ENCODE measurements at places on chromosomes 1 and 21.

DNA sequence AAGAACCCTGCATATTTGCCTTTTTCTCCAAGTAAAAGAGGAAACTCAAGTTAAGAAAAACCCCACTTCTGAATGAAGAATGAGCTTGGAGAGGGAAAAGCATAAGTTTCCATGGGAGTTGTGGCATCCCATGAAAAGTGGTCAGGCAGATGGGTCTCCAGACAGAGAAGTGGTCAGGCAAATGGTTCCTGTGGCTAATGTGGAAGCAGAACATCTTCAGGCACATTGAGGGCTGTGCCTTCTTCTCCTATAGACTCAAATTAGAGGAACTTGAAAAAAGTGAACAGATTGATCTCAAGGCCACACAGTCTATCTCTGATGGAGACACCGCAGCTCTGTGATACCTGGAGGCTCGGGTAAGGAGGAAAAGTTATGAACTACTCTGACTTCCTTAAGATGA lies 55.7 kb upstream of the KIRREL1 start:
- no peak for ATAC-seq

- no peak for ATAC-seq
Observed at GRCh38 chr1:99768104-99768503, 1.7 kb upstream of the FRRS1 start.

- ATAC-seq = peak; percentile 39
Observed at GRCh38 chr1:27428316-27429028, 36.0 kb downstream of the GPR3 start.

DNA sequence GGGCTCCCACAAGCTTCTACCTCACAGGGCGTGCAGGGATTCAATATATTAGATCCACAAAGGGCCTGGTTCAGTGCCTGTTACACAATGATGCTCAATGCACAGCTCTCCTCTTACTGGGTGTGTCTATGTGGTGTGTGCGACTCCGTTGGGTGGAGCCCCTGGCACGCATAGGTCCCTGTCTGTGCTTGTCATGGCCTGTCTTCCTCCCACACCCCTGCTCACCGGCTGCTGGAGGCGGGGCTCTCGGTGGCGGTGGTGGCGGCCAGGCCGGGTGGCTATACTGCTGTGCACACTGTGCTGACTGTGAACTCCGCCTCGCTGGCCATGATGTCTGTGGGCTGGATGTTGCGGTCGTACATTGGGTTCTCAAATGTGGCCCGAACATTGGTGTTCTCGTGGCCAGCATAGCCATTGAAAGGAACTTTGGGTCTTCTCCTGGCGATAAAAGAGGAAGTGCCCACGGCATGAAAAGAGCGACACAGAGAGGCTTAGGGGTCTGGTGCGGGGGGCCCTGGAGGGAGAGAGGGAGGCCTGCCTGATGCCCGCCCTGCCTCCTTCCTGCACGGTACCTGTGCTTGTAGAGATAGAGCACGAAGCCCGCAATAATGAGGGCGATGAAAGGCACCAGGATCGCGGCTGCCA lies 46.9 kb downstream of the ZSCAN20 start:
- ATAC-seq = no peak

- ATAC-seq = no peak
Observed at GRCh38 chr1:228366062-228366865, 40.4 kb downstream of the TRIM11 start.

DNA sequence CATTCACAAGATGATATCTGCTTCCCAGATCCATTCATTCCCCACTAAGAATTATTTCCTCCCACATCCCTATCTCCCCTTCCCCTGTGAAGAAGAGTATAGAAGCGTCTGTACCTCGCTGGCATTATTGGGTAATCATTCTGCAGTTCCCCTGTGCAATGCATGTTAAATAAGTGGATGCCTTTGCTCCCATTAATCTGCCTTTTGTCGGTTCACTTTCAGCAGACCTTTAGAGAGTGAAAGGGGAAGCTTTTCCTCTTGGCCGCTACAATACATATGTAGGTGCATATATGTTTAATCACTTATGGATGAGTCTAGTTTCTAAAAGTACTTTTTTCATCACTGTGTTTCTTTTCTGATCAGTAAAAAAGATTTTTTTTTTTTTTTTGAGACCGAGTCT lies 7.0 kb downstream of the CLCN6 start:
- ATAC-seq = no peak

DNA sequence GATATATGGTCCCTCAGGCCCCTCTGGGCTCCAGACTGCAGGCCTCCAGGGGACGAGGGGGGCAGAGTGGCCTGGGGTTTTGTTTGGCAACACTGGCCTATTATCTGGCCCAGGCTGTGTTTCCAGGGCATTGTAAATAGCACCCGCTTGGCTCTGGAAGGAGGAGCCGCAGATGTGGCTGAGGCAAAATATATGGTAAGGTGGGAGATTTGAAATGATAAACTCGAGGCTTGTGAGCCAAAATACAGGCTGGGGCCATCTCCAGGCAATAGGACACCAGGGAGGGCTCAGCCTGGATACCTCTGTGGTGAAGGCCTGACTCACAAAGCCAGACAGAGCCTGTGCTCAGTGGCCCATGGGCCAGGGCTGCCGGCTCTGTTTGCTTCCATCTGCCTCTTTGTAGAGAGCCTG lies 14.0 kb downstream of the NAV1 start:
- no peak for ATAC-seq

- ATAC-seq = no peak
Observed at GRCh38 chr1:39301606-39302005, 97.1 kb downstream of the MACF1 start.

- ATAC-seq = no peak
Observed at GRCh38 chr21:24514081-24514733, 1093.1 kb downstream of the MRPL39 start.

DNA sequence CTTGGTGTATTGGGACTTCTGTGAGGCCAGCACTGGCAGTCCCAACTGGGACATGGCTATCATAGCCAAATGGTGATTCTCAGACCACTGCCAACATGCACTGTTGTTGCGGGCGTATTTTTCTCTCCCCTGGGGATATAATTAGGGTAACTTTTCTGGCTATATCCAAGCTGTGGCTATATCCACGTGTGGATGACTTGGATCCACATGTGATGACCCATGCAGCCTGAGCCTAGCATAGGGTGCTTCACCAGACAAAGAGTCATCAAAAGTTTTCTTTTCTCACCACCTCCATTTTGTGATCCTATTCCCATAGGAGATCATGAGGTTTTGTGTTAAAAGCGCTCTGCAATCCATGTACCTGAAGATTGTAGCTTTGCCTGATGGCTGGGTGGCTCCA lies 51.2 kb upstream of the CSF3R start:
- no peak for ATAC-seq

- ATAC-seq = no peak
Observed at GRCh38 chr1:193846876-193847604, 660.6 kb upstream of the B3GALT2 start.

DNA sequence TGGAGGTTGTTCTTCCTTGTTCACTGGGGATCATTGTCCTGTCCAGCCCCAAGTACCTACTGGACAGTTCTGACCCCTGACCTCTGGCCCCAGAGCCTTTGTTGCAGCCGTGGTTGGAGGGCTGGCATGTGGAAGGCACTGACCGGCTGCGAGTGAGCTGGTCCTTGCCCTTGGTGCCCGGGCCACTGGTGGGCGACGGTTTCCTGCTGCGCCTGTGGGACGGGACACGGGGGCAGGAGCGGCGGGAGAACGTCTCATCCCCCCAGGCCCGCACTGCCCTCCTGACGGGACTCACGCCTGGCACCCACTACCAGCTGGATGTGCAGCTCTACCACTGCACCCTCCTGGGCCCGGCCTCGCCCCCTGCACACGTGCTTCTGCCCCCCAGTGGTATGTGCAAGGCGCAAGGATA lies 11.4 kb downstream of the TIE1 start:
- ATAC-seq = no peak

GRCh38 chr1:150138044-150138443 lies 11.7 kb upstream of the PLEKHO1 start:
- ATAC-seq = no peak

GRCh38 chr1:28601696-28602095 lies 9.6 kb downstream of the RAB42 start:
- ATAC-seq = no peak

DNA sequence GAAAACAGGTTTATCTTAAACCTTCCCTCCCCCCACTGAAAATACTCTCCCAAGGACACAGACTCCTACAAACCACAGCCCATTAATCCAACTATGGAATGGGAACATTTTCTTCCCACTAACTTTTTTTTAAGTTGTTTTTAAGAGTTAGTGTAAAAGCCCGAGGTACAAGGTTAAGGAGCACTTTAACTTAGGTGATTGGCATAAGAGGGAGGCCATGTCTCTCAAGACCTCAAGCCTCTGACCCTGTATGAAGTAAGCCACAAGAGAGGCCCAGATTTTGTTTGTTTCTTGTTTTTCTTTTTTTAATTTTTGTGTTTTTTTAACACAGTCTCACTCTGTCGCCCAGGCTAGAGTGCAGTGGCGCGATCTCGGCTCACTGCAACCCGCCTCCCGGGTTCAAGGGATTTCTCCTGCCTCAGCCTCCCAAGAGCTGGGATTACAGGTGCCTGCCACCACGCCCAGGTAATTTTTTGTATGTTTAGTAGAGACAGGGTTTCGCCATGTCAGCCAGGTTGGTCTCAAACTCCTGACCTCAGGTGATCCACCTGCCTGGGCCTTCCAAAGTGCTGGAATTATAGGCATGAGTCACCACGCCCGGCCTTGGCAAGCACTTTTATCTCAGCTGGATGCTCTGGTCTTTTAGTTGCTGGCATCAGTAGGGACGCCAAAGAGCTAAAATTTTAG lies 14.4 kb downstream of the ARMH1 start:
- ATAC-seq = no peak

GRCh38 chr1:101185421-101185820 lies 51.4 kb upstream of the S1PR1 start:
- no peak for ATAC-seq

- ATAC-seq = no peak
Observed at GRCh38 chr1:212221801-212222200, 63.4 kb upstream of the PPP2R5A start.

DNA sequence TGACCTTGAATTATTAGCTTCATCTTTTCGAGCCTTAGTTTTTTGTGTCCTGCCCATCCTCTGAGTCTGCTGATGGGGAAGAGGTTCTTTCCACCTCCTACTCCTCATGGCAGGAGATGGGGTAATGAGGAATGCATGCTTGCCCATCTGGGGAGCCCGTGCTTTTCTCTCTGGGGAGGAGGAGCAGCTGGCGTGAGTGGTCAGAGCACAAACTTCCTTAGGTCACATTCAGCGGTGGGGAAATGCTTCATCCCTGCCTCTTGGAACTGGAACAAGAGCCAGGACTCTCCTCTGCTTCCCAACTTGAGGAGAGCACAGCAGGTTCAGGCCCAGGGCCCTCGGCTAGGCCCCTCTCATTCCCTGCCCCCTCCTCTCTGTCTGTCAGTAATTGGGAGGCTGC lies 155.0 kb downstream of the PCNX2 start:
- no peak for ATAC-seq

DNA sequence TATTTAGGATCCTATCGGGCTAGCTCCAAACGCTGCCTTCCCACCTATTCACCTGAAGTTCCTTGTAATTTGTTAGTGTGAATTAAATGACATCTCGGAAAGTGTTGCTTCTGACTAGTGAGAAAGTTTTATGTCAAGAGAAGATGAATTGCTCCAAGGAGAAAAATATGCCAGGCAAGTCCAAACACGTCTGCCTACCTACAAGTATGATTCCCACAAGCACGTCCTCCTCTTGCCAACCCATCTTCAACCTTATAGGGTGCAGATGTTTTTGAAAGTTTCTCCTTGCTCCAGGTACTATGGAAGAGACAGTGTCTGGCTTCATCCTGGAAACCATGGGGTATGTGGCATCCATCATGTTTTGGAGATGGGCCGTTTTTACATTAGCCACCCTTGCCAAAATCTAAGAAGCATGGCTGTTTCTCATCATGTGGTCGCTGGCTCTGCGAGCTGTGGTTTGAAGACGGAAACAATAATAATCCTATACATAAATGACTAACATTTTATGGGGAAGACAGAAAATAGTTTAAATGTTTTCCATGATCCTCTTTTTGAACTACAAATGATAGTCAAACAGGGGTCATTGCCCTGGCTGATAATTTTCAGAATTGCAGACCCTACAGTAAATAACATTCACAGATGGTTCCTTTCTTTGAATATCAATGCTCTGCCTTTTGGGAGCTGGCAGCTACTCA lies 505.8 kb downstream of the SMYD3 start:
- no peak for ATAC-seq

GRCh38 chr1:234597894-234598293 lies 12.1 kb downstream of the IRF2BP2 start:
- ATAC-seq = peak; percentile 39

DNA sequence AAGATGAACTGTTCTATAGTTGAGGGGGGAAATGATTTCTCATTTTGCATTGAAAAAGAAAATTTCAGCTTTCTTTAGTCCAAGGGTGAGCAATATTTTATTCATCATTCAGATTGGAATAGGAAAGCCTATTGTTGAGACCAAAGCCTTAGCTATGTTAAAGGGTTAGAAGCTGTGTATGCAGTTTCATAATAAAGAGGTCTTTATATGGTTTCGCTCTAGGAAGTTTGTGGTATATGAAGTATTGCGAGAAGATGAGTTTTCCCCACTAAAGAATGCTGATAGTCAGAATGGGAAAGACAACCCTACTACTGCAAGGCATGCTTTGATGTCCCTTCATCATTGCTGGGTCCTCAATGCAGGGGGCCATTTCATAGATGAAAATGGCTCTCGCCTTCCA lies 28.6 kb downstream of the UAP1 start:
- no peak for ATAC-seq

- ATAC-seq = no peak
Observed at GRCh38 chr21:40635391-40635790, 211.6 kb downstream of the DSCAM start.

- no peak for ATAC-seq
Observed at GRCh38 chr1:119068427-119068826, 72.0 kb downstream of the WARS2 start.

GRCh38 chr1:85274969-85275453 lies 1.4 kb downstream of the BCL10 start:
- no peak for ATAC-seq

GRCh38 chr21:21039624-21040170 lies 41.5 kb downstream of the NCAM2 start:
- no peak for ATAC-seq

GRCh38 chr1:220891224-220892085 lies 12.2 kb downstream of the HLX start:
- no peak for ATAC-seq

GRCh38 chr1:54294887-54295286 lies 94.9 kb downstream of the MRPL37 start:
- no peak for ATAC-seq

- no peak for ATAC-seq
Observed at GRCh38 chr1:14100444-14100843, 400.5 kb downstream of the PRDM2 start.

DNA sequence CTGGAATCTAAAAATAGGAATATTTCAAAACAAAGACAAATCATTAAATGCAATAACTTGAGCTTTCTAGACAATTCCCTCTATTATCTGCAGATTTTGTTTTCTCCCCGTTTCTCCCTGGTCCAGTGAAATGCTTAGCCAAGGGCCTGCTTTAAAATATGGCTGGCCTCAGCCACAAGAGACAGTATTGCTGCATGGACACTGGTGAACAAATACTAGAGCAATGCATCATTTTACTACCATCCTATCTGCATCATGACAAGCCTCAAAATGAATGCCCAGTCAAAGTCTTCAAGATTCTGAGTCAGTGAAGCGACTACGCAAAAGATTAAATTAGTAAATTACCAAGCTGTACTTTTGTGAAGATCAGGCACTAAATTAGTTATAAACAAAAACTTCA lies 80.5 kb downstream of the ENAH start:
- no peak for ATAC-seq

Measured in stimulated activated memory B cell treated with anti-CD40 and anti-IgM and Interleukin-4, amounts not matched to agents 10 μg/mL and 1 μg/mL and 100 μg/mL, for 72 hours (primary cell).